ENCODE measurements at places on chromosomes 7 and 10.

DNA sequence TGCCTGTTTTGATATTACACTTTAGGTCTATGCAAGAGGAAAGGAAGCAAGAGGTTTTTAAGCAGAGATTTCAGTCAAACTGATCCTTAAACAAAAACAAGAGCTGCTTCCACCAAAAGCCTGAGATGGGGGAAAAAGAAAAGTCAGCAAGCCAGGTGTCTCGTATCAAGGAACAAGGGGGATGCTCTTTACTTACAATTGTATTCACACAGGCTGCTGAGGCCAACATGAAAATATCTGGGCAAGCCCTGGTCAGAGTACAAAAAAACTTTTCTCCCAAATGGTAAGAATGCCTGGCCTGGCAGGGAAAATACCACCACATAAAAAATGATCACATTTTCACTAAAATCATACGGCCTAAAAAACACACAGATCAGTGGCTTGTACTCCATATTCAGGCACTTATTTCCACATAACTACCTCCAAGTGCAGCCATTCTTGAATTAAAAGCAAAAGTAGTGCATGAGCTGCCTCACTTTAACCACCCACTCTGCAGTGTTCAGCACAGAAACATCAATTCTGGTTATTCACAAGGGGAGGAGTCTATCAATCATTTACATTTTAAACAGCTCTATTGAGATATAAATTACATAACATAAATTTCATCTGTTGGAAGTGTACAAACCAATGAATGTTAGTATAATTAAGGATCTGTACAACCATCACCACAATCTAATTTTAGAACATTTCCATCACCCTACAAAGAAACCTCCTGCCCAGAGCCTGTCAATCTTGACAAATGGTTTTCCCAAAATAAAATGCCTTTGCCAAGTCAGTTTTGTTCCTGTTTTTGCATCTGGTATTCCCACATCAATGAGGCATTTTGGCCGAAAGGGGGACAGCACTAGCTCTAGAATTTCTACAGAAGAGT is 70.2 kb downstream of the GRB10 start:
- DNase-seq = no peak

DNA sequence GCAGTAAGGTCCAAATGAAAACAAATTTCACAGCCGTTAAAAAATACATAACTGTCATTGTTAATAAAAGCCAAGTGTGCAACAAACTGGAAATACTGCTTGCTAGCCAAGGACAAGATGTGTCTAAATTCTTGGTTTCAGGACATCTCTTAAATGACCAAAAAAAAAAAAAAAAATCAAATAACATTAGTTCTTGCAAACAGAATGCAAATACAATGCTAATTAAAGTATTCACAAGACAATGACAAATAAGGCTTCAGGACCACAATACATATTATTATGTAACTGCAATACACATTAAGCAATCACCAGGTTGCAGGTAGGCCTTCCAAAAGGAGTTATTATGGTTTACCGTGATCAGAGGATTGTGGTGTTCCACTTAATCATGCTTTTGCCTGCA is 3.6 kb downstream of the ARHGAP21 start:
- peak; percentile 72 for DNase-seq

DNA sequence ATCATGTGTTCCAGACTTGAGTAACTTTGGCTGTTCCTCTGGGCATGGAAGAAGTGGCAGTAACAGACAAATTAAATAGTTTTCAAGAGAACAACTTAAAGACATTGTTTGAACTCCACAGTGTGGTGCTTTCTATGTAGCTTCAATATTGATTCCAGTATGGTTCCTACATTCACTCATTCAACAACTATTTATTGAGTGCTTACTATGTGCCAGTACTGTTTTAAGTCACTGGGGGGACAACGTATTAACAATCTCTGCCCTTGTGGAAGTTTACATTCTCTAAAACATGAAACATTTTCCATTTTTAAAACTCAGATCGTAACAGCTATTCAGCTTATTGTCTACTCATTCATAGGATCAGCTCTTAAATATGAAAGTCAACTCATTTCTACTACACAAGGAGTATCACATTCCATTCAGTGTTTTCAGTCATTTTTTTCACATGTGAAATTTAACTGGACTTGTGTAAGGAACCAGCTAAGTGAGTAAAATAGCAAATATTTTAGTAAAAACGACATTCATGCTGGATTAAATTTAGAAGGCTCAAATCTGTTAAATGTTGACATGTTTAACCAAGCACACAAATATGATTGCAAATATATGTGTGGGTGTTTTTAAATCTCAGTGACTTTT is 13.6 kb upstream of the CUBN start:
- no peak for DNase-seq

GRCh38 chr10:8331387-8331786 is 276.9 kb downstream of the GATA3 start:
- no peak for DNase-seq

GRCh38 chr7:7795203-7795602 is 76.8 kb upstream of the RPA3 start:
- DNase-seq = no peak

DNA sequence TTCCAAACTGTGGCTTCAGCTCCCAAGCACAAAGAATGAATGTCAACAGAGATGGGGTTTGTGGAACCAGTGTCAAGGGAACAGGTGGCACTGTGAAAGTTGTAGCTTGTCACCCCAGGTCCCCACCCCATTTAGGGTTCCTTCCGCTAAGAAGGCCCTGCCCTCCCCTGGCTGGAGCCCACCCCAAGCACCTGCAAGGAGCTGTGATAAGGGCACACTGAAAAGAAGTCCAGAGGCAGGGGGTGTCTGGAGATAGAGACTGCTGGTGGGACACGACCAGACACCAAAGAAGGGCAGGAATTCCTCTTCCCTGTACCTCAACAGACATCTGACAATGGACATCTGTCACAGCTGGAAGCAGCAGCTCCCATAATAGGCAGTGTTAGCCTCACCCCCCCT is 4.5 kb downstream of the GRID1 start:
- DNase-seq = no peak

GRCh38 chr10:22686347-22686746 is 28.0 kb downstream of the PIP4K2A start:
- DNase-seq = no peak

- no peak for DNase-seq
Measured at GRCh38 chr10:7107285-7107684, 303.5 kb downstream of the SFMBT2 start.

- peak; percentile 32 for DNase-seq
Measured at GRCh38 chr10:45199205-45199740, 116.1 kb downstream of the OR13A1 start.

All from retina (tissue), 1 donor.